Stimulated activated CD8-positive, alpha-beta memory T cell treated with anti-CD3 and anti-CD28 coated beads, Interleukin-12 subunit alpha, Interleukin-12 subunit beta, amount 100 ng/mL, for 1 hour (primary cell): ENCODE measurements at places on chromosomes 2 and 18.

DNA sequence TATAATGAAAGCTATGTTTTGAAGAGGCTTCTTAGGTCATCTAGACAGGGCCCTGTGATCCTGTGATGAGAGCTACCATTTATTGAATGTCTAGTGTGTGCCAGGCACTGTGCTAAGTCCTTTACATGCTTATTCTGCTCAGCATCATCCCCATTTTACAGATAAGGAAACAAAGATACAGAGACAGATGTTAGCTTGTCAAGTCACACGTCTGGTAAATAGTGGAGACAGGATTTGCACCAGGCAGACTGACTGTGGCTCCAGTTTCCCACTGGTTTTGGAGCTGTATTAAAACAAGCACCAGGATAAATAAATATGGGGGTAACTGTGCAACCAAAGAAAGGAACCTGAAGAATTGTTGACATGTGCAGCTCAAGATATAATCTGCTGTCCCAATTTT is 19.2 kb upstream of the EML6 start:
- DNase-seq = no peak

- no peak for DNase-seq
Measured at GRCh38 chr18:76361219-76361618, 133.8 kb downstream of the ZNF516 start.

DNA sequence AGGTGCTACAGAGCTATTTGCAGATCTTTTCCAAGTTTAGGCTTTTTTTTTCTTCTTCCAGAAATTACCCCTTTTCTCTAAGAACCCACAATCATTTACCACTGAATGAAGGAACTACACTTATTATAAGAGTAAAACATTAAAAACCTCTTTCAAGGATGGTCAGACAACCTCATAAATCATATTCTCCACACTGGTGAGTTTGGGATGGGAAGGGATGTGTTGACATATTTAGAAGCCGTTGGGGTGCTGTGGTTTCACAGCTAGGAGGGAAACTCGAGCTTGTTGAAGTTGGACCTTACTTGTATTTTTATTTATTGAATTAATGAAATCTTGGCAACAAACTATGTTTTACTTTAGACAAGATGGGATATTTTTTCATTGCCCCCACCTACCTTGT is 289.4 kb upstream of the MEIS1 start:
- DNase-seq = no peak

GRCh38 chr2:232333361-232334135 is 45.0 kb upstream of the ALPP start:
- no peak for DNase-seq

DNA sequence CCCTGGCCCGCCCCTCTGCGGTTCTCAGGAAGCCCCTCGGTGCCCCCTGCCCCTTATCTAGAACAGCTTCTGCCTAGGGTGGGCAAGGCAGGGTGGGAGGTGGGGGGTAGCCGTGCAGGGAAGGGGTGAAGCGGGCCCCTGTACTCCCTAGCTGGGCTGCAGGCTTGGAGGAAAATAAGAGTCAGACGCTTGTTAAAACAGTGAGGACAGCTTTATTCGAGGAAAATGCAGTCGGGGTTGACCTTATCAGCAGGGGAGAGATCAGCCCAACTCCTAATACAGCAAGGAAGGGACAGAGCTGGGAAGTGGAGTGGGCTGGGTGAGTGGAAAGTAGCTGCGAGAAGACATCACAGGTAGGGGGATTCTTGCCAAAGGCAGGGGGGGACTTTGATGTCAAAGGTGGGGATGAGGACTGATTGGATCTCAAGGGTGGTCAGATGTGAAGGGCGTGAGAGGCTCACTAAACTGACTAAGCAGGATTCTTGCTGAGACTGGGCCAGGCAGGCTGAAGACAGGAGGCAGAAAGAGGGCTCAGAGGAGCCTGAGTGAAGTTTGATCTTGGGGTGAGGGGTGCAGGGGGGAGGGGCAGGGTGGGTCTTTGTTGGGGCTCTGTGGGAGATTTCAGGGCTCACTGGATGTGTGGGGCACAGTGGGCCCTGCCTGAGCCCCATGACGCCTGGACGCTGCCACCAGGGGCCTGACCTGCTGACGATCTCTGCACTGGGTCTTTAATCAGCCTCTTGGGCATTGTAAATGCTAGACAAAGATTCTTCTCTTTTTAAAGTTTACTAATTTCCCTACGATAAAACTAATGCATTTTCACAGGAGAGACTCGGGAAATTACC is 29.9 kb downstream of the HPCAL1 start:
- no peak for DNase-seq

DNA sequence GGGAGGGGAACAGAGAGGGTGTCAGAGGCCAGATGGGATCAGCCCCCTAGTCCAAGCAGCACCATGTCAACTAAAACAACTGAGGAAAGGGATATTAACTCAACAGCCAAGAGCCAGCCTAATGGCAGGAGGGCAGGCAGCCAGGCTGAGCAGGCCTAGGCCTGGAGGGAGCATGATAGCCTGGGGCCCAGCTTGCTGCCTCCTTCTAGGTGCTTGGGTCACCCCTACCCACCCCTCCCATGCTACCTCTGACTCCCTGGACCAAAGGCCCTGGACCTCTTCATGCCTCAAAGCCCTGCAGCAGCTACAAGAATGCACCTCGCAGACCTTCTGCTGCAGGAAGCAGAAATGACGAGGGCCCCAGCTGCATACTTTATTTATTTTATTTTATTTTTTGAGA is 22.1 kb upstream of the TNS1 start:
- no peak for DNase-seq

- DNase-seq = no peak
Measured at GRCh38 chr2:182444170-182444569, 17.3 kb upstream of the PDE1A start.
